ENCODE measurements at places on chromosomes 2 and 18.
A peak's percentile ranks its signal among the peaks of the same experiment; 100 is the strongest.

GRCh38 chr18:5646739-5647138 lies 102.9 kb upstream of the EPB41L3 start:
- DNase-seq, result no peak

DNA sequence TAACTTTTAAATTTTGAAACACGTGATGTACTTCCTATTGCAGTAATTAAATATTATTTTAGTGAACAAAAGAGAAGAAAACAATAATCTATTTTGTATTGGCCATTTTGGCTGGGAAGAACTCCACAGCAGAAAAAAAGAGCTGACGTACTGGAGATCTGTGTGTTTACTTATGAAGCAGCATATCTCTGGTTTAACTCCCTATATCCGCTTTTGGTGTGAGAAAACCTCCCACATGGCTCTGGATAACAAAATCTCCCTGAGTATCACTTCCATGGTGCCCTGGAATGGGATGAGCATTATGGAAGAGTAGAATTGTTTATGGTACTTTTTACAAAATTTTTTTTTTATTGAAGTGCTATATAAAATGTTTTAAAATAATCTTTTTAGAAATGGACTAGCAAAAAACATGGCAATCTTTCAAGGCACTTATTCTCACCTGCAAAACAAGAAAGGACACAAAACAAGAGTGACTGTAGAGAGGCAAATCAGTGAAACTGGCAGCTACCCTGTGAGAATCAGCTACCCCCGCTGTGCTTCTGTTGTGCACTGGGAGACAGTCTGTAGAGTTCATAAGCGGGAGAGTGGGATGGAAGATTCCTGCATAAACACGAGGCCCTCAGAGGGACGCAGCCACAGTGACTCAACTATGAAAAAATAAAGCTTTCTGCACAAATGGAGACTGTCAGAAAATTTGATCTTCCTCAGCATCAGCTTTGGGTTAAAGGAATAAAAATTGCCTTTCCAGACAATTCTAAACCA lies 762.2 kb upstream of the HS6ST1 start:
- DNase-seq, result no peak

DNA sequence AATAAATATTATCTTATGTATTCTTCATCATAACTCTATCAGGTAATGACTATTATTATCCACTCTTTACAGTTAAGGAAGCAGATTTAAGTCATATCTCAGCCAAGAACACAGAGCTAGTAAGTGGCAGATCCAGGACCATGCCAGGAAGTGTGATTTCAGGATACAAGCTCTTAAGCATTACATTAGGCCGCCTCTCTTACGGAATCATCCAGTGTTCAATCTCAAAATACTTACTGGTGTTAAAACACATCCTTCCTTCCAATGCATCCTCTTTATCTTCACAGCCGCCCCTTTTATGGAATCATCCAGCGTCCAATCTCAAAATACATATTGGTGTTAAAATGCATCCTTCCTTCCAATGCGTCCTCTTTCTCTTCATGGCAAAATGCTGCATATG lies 14.7 kb upstream of the RGPD4 start:
- DNase-seq, result no peak

DNA sequence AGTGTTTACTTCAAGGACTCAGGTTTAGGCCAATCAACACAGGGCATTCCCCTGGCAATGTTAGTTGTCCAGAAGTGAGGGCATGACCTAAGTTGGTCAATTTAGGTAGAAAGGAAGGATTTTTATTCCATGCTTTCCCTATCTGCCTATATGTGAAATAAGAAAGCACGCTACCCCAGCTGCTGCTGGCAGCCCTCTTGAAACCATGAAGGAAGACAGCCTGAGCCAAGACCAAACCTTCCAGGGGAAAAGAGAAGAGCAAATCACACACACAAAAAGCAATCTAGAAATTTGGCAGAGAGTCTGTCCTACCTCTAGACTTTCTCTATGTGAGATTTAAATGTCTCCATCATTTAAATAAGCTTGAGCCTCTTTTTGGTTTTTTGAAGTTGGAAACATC lies 387.6 kb downstream of the TNS1 start:
- no peak for DNase-seq

GRCh38 chr2:69376403-69376802 lies 10.6 kb downstream of the GFPT1 start:
- DNase-seq, result no peak

DNA sequence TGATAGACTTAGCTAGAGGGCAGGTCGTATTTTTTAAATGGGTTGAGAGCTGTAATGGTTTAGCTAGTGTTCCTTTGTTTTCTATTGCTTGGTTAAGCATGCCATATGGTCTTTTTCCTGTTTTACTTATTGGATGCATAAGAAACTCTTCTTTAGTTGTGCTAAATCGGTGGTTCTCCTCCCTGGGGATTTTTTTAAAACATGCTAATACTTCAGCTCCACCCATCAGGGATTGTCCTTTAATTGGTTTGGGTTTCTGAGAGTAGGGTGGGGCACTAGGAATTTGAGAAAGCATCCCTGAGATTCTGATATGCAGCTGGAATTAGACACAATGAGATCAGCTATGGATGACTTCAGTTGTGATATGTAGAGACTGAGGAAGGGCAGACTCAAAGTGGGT lies 497.2 kb downstream of the THSD7B start:
- DNase-seq, result no peak

DNA sequence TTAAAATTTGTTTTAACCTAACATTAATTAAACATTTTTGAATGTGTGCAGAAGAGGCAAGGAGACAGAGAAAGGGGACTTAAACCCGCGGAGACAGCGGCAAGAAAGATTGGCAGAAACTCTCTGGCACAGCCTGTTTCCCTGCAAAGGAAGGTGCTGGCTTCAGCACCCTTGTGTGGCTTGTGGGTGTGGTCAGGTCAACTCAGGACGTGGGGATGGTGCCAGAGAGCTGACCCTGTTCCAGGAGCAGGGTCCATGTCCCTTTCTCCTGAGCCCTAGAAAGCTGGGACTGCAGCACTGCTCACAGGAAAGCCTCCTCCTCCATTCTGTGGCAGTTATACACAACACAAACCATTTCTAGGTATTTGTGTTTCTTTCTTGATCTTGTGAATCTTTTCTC lies 176.2 kb upstream of the ST6GAL2 start:
- DNase-seq, result no peak

DNA sequence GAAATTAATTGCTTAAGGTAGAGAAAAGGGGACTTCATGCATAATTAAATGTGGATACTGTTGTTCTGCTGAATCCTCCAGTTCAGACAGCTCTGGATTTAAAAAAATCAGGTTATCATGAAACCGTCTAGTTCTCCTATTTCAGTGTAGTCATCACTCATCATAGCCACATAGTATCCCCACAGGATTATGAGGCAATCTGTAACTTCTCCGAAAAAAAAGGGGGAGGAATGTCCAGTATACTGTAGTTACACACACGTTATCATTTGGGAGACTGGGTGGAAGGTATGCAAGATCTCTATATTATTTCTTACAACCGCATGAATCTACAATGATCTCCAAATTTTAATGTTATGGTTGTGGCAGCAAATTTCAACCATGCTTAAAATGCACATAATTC lies 114.0 kb downstream of the HIBCH start:
- DNase-seq, result no peak

GRCh38 chr2:160701822-160702221 lies 208.2 kb upstream of the RBMS1 start:
- no peak for DNase-seq

GRCh38 chr18:79987566-79987965 lies 797 bp downstream of the TXNL4A start:
- DNase-seq, result peak; percentile 12

- no peak for DNase-seq
Observed at GRCh38 chr2:25268139-25268538, 73.6 kb downstream of the DNMT3A start.

DNA sequence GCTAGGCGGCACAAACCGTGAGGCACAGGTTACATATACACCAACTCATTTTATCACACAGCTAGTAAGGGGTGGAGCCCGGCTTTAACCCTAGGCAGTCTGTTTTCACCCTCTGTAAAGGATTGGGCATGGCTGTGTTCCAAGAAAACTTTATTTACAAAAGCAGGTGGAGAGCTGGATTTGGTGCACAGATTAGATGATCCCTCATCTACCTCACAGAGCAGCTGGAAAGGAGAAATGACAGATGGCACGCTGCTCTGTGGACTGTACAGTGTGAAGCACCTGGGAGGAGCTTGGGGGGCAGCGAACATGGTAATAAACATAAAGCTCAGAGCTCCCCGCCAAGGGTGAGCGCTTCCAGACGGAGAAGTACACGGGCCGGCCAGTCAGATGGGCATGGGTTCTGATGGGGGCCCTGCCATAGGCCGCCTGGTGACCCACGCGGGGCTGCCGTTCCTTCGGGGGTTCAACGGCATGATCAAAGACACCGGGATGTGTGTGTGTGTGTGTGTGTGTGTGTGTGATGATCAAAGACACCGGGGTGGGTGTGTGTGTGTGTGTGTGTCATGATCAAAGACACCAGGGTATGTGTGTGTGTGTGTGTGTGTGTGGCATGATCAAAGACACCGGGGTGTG lies 862 bp upstream of the TMEM177 start:
- no peak for DNase-seq

DNA sequence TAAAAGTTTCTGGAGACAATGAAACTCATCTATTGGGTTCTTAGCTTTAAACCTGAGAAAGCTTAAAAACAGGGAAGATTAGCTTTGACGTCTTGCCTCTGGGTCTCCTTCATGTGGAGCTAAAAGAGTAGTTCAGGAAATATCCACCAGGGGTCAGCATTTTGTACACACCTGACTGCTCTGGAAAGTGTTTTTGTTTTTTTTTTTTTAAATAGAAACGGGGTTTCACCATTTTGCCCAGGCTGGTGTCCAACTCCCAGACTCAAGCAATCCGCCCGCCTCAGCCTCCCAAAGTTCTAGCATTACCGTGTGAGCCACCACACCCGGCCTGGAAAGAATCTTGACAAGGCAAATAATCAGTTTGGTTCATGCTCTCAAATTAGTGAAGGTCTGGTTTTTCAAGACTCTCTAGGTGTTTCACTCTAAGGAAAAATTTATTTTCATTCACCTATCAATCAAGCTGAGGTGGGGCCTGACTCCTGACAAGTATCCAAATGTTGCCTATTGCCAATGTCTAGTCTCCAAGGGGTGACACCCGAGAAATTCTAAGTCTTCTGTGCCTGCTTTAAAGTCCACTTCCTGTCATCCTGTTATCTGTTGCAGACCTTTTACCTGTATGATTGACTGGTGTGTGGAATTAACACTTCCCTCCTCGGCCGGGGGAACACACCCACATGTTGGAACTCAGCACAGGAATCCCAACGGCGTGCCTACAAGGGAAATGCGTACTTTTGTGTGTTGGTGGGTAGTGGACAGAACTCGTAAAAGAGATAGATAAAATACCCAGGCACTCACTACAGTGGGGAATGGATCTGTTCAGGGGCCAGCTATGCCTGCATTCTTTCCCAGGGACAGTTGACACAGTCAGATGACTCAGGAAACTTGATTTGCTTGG lies 11.3 kb downstream of the IL1RN start:
- DNase-seq, result peak; percentile 83

- no peak for DNase-seq
Observed at GRCh38 chr2:651951-652373, 25.2 kb downstream of the TMEM18 start.

DNA sequence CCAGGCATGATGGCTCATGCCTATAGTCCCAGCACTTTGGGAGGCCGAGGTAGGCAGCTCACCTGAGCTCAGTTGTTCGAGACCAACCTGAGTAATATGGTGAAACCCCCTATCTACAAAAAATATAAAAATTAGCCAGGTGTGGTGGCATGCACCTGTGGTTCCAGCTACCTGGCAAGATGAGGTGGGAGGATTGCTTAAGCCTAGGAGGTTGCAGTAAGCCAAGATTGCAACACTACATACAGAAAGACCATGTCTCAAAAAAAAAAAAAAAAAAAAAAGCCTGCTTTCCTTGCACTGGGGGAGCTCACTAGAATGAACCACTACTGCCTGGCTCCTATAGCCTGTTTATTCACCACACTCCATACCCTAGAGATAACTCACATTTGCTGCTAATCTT lies 7.4 kb upstream of the MAT2A start:
- DNase-seq, result no peak

DNA sequence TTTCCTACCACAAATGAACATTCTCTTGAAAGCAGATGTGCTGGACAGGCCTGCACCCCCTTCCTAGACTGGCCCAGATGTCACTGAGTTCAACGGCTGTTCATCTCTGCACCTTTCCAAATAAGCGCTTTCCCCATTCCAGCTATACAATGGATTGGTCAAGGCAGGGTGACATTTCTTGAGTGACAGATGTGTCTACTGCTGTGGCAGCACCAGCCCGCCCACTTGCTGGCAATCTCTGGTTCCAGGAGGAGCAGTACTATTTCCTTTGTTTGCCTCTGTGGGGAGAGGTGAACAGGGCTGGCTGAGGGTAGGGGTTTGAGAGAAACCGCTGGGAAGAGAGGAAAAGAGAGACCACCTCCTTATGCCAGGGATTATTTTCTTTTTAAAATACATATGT lies 269.5 kb upstream of the POU3F3 start:
- no peak for DNase-seq

DNA sequence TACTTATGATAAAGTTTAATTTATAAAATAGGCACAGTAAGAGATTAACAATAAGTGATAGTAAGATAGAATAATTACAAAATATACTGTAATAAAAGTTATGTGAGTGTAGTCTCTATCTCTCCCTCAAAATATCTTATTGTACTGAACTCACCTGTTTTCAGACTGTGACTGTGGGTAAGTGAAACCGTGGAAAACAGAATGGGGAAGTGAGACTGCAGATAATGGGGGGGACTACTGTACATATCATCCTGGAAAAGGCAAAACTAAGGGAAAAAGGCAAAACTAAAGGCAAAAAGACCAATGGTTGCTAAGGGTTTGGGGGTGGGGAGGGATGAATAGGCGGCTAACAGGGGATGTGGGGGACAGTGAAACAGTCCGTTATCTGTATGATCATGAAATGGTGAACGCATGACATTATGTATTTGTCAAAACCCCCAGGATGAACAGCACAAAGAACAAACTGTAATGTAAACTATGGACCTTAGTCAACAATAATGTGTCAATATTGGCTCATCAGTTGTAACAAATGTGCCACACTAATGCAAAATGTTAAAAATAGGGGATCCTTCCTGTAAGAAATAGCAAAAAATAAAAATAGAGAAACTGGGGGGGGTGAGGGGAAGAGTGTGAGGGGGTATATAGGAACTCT lies 93.8 kb downstream of the EPB41L3 start:
- no peak for DNase-seq

- DNase-seq, result no peak
Observed at GRCh38 chr2:72183466-72183865, 35.8 kb upstream of the CYP26B1 start.

DNA sequence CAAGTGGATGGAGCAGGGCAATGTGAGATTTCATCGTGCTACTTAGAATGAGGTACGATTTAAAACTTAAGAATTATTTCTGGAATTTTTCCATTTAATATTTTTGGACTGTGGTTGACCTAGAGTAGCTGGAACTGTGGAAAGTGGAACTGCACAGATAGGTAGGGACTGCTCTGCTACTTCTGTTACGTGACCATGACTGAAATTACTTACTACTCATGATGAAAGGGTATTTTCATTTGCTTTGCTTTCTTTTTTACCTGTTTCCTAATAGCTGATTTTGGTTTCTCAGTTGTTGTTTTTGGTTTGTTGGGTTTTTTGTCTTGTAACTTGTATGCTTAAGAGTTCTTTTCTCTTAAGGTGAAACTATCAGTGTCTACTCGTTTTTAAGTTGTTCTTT lies 11.4 kb downstream of the UBE2E3 start:
- no peak for DNase-seq

- DNase-seq, result no peak
Observed at GRCh38 chr18:13910501-13910900, 4.8 kb downstream of the MC2R start.
